ENCODE measurements at places on chromosomes 4 and X.

GRCh38 chr4:53899586-53900270 lies 164.7 kb downstream of the CHIC2 start:
- DNase-seq, result no peak

DNA sequence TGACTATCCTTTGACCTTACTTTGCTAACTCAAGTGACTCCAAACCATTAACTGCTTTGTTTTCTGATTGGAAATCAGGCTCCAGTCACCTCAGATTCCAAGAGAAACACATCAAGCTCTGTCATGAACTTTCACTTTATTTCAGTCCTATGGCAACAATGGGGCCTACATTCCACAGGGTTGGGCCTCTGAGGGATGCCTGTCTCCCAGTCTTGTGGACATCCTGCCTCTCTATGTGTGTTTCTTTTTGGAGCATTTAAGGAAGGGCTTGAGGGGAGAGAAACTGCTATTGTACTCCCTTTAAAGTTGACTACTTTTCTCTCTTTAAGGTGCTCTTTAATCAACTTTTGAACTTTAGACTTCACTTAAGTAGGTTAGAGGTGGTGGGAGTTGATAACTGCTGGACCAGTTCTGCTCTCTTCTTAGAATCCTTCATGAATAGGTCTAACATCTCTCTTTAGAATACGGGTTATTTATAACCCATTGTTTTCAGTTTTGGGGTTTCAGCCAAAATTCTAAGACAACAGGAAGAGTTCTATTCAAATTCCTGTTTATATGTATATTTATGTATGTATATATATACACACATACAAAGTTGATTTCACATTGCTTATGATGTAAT lies 274.3 kb upstream of the NR3C2 start:
- DNase-seq, result no peak

DNA sequence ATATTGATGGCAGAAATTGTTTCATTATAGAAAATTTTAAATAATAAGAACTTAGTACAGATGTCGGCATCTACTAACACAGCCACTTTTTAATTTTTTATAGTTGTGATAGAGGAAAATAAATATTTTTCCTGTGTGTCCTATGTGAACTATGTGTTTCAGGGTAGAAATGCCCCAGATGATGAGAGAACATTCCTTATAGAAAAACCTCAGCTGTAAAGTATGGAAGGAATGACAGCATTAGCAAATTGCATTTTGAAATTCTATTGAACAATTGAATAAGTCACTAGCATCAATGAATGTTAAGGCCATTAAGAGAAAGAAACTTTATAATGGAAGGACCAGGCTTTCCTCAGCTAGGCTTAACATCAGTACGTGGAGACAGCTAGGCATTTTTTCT lies 149.2 kb downstream of the CFAP299 start:
- DNase-seq, result no peak

DNA sequence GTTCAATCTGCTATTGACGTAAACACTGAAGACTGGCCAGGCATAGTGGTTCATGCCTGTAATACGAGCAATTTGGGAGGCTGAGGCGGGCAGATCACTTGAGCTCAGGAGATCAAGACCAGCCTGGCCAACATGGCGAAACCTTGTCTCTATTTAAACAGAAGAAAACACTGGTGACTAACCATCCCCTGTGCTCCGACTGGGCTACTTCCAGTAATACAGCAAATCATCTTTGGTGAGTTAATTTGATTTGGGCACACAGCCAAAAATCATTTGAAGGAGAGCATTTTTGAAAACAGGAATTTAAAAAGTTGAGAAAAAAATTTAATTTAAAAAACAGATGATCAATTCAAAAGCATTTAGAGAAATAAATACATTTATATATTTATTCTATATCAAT lies 52.0 kb downstream of the SEC24D start:
- DNase-seq, result no peak

DNA sequence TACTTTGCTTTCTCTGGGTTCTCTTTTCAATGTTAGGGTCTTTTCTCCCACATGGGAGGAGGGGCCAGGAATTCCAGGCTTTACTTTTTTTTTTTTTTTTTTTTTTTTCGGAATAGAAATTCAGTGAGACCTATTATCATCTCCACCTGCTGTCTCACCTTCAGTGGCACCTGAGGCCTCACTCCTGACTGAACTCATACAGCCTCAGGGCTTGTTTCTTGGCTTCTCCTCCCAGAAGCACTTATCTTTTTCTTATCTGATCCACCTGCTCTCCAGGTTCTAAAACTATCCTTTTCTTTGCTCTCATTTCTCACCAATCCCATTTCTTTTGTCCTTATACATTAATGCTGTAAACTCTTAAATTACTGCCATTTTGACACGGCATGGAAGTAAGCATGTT lies 117.3 kb upstream of the PPP3CA start:
- DNase-seq, result no peak

DNA sequence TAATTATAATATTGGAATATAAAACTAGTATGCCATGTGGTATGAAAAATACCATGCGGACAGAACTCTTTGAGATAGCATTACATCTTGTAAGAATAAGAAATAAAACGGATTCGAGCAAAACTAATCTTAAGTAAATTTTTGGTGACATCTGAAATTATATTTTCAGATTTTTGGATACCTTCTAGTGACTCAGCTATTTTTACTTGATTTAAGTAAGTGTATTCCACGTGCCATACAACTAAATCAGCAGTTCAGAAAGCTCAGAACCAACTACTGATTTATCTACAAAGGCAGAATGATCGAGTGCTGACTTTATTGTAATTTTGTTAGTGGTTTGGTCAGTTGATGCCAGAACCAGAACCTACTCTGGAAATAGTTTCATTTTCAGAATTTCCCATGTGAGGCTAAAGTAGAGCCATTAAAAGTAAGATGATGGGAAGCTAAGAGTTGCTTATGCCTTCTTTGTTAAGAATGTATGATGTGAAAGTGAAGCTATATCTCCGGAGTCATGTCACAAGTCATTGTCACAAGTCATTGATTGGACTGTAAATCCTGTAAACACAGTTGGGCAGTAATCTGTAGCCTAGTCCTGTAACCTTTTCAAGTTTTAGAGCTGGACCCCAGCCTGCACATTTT lies 4.0 kb downstream of the ING2 start:
- DNase-seq, result no peak

GRCh38 chr4:65623506-65623905 lies 46.8 kb downstream of the EPHA5 start:
- no peak for DNase-seq

DNA sequence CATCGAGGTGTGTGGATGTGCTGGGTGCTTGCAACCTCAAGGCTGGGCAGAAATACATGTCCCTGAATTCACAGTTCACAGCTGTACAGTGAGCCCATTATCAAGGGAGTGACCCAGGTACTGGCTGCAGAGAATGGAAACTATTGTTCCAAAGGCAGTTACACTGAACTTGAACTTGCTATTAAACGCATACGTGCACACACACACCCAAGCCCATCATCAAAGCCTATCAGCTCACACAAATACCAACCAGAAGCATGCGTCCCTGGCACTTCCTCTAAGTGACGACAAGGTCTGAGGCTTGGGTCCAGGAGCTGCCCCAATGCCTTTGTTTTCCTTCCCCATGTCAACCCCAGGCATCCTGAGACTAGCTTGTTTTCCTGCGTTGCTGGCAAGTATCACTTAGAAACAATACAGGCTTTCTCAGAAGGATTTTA lies 88.6 kb downstream of the IRF2 start:
- peak; percentile 83 for DNase-seq

DNA sequence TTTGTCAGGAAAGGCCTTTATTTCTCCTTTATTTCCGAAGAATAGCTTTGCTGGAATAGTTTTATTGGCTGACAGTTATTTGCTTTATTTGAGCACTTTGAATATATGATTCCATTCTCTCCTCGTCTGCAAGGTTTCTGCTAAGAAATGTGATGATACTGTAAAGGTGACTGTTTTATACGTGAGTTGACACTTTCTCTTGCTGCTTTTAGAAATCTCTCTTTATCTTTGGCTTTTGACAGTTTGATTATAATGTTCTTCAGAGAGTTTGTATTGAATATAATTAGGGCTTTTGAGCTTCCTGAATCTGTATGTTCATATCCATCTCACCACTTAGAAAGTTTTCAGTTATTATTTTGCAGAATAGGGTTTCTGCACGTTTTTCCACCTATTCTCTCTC lies 1003.7 kb upstream of the SLIT2 start:
- DNase-seq, result no peak

GRCh38 chrX:115560978-115561604 lies at the start of gene PLS3:
PLS3 (plus strand) TSS chrX:115561174; CDS start chrX:115610251, 49,077 bp downstream.
- peak; percentile 79 for DNase-seq

DNA sequence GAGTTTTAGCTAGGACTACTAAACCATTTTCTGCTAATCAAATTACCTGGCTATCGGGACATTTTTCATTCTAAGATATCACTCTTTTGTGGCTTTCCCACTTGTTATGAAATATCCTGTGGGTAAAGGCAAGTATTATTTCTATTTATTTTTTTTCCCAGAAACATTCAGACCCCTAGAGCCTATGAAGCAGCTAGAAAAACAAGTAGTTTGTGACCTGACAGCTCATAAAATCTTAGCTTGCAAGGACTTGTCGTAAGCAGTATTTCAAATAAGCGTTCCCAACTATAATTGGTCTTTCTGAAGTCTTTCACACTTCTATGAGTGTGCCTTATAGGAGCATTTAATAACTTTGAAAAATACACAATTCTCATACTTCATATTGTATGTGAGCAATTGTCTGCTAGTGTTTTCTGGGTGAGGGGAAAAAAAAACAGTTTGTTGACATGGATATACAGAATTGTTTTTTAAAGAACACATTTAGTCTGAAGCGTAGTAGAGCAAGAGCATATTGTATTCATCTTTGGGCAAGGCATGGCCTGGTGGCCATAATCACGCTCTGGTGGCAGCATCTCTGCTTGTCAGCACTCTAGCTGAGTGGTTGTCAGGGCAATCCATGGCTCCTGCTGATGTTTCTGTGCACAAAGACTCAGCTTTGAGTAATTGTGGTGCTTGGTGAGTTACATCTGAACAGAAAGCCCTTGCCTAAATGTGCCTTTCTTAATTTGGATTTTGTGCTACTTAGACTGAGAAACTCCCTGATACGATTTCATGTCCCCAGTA lies 2.6 kb downstream of the MCUB start:
- no peak for DNase-seq

Data from posterior cingulate gyrus (tissue), 11 donors.